ENCODE measurements at places on chromosomes 12 and 14.
A peak's percentile ranks its signal among the peaks of the same experiment; 100 is the strongest.

DNA sequence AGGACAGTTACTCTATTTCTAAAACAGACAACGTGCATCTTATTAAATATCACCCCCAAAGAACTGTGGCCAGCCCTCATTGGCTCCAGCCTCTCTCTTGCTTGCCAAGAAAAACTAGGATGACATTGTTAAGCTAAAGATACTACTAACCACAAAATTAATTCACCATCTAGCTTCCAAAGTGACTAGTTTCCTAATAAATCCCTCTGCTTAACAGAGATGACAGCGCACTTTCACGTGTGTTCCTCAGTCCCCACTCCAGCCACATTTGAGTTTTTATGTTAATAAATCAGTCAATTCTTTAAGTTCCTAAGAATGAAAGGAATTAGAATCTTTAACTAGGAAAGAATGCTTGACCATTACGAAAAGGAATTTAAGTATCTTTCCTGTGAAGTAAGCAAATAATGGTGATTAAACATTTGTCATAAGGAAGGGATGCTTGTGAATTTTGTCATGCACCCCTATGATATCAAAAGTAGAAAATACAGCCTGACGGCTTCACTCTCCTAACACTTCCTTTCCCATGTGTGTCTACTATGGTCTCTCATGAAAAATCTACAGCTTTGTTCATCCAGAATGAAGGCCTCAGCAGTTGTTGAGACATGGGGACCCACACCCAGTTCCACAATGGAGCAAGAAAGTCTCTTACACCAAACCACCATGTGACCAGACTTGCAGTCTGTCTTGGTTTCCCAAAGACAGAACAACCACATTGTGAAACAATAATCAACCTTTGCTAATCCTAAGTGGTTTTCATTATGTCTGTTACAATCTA, 8.1 kb downstream of the CORO1C start:
- DNase-seq, result no peak

GRCh38 chr14:74573421-74574089, 38.5 kb downstream of the LTBP2 start:
- no peak for DNase-seq

DNA sequence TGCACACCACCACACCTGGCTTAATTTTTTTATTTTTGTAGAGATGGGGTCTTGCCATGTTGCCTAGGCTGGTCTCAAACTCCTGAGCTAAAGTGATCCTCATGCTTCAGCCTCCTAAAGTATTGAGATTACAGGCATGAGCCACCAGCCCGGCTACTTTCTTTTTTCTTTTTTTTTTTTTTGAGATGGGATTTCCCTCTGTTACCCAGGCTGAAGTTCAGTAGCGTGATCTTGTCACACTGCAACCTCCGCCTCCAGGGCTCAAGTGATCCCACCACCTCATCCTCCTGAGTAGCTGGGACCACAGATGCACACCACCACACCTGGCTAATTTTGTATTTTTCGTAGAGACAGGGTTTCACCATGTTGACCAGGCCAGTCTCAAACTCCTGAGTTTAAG, 51.1 kb downstream of the LIMA1 start:
- no peak for DNase-seq

- peak; percentile 1 for DNase-seq
Observed at GRCh38 chr14:54267172-54267571, 129.6 kb upstream of the CDKN3 start.

- DNase-seq, result no peak
Observed at GRCh38 chr12:11795913-11796459, 146.5 kb downstream of the ETV6 start.

GRCh38 chr12:121560392-121561008, 20.3 kb downstream of the KDM2B start:
- DNase-seq, result peak; percentile 75

DNA sequence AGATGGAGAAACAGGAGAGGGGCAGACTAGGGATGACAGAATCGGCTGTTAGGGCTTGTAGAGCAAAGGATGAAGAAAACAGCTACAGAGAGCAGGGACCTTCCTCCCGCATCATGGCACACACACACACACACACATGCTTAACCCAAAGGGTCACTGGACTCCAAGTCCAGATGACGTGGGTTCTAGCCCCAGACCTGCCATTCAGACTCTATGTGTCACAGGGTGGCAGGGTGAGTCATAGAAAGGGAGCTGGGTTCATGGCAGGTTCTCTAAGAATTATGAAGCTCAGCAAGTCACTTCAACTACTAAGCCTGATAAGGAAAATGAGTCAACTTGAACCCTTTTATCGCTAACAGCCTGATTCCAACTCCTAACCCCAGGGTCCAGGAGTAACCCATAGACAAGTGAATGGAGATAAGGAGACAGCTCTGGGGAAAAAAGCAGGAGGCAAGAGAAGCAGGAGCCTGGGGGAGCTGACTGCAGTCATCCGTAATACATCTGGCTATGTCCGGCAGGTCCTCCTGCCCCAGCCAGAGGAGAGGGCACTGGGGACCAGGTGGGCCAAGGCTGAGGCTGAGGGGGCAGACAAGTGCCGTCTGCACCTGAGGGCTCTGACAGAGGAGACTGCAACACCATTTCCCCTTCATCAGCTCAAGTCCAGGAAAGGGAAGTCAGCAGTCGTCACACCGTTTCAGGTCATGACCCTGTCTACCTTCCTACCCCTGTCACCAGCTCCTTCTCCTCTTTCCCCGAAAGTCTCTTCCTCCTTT, 3.6 kb upstream of the TNFRSF1A start:
- peak; percentile 71 for DNase-seq

- no peak for DNase-seq
Observed at GRCh38 chr12:22981711-22982110, 356.7 kb downstream of the ETNK1 start.

DNA sequence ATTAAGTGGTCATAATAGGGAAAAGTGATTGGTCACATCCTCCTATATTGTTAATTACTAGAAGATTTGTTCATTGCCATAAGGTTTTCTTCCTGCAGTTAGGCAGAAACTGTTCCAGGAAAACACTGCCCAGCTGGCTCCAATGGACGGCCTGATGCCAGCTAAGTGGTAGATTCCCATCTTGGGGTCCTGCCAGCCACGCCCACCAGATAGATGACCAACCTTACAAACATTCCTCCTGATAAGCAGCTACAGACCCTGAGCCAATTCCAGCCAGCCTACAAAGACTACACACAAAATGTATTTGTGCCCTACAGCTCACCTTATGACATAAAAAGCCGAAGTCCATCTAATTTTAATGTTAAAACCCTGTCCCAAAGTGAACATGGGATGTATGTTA, 685.9 kb upstream of the USP15 start:
- DNase-seq, result no peak

- DNase-seq, result no peak
Observed at GRCh38 chr12:3098436-3098835, 21.3 kb downstream of the TSPAN9 start.

DNA sequence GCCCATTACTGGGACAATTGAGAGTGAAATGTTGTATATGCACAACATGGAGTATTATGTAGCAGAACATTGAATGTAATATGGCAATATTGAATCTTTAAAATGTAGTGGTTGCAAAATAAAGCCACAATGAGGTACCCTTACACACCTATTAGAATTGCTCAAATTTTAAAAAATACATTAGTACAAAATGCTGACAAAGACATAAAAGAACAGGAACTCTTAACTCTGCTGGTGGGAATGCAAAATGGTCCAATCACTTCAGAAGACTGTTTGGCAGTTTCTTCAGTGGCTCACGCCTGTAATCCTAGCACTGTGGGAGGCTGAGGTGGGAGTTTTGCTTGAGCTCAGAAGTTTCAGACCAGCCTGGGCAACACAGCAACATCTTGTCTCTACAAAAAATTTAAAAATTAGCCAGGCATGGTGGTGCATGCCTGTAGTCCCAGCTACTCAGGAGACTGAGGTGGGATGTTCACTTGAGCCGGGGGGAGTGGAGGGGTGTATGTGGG, 6.8 kb upstream of the NAP1L1 start:
- DNase-seq, result no peak

- no peak for DNase-seq
Observed at GRCh38 chr14:98947911-98948595, 323.9 kb downstream of the BCL11B start.

GRCh38 chr12:6280053-6280469, 30.4 kb upstream of the PLEKHG6 start:
- DNase-seq, result no peak

DNA sequence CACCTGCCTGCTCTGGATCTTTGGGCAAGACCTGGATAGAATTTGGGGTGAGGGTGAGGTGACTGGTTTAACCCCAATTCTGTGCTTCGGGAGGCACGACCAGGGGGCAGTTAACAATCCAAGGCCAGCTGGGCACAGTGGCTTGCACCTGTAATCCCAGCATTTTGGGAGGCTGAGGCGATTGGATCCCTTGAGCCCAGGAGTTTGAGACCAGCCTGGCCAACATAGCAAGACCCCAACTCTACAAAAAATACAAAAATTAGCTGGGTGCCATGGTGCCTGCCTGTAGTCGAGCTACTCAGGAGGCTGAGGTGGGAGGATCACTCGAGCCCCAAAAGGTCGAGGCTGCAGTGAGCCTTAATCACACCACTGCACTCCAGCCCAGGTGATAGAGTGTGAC, 38.2 kb downstream of the HRK start:
- DNase-seq, result no peak

DNA sequence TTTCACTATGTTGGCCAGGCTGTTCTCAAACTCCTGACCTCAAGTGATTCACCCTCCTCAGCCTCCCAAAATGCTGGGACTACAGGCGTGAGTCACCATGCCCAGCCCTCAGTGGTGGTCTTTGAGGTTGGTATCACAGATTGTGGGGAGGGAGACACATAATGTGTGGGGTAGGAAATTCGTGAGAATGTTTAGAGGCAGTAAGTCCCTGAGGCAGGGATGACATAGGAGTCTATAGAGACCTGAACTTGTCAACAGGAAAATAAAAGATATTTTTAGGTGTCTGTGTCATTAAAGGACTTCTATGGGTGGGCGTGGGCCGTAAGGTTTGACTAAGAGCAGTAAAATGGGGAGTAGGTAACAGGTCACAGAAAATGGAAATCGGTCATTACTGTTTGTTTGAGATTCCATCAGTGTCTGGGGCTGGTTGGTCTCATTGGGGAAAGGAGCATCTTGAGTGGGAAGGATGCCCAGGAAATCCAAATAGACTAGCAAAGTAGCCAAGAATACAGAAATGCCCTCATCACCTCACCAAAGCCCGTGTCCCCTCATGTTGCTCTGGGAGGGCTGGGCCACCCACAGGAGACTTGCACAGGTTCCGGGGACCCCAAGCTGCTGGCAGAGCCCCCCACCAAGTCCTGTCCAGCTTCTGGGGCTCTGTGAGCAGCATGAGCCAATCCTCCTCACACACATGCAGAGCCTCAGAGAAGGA, 63.6 kb upstream of the BCL2L14 start:
- no peak for DNase-seq

GRCh38 chr14:53019406-53019805, 68.6 kb upstream of the FERMT2 start:
- DNase-seq, result no peak

- DNase-seq, result no peak
Observed at GRCh38 chr12:93042684-93043083, 113.6 kb upstream of the EEA1 start.

- DNase-seq, result no peak
Observed at GRCh38 chr12:11891346-11891745, 179.4 kb upstream of the BCL2L14 start.

DNA sequence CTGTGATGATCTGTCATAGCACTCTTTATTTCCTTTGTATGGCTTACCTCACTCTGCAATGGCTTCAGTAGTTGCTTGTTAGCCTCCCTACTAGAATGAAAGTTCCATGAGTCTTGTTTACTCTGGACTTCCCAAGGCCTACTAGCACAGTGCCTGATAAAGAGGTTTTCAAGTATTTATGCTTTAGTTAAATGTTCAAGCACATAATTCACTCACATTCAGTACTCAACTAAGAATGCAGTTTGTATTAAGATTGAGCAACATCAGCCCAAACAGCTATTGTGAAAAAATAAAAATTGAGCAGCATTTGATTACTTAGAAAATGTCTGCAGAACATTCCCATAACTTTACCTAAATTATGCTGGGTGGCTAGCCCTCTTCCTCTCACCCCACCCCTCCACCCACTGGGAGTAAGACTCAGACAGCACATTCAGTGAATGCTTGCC, 158.9 kb upstream of the AMIGO2 start:
- no peak for DNase-seq

DNA sequence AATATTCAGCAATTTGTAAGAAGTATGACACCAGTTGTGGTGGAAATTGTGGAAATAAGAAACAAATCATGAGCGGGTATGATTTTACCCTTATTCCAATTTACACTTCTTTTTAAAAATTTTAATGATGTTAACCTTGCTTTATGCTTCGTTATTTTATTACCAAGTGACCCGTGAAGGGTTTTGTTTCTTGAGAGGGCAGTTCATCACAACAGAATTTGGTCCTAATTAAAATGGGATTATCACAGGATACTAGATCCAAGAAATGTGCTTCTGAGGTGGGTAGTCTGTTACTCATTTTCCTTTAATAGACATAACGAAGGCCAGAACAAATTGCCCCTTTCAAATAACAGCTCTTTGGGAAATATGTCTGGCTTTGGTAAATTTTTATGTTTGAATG, 25.5 kb upstream of the RASSF8 start:
- no peak for DNase-seq

- no peak for DNase-seq
Observed at GRCh38 chr14:74834692-74835392, 41.1 kb downstream of the PROX2 start.

GRCh38 chr14:34888186-34888585, 13.0 kb upstream of the BAZ1A start:
- no peak for DNase-seq

DNA sequence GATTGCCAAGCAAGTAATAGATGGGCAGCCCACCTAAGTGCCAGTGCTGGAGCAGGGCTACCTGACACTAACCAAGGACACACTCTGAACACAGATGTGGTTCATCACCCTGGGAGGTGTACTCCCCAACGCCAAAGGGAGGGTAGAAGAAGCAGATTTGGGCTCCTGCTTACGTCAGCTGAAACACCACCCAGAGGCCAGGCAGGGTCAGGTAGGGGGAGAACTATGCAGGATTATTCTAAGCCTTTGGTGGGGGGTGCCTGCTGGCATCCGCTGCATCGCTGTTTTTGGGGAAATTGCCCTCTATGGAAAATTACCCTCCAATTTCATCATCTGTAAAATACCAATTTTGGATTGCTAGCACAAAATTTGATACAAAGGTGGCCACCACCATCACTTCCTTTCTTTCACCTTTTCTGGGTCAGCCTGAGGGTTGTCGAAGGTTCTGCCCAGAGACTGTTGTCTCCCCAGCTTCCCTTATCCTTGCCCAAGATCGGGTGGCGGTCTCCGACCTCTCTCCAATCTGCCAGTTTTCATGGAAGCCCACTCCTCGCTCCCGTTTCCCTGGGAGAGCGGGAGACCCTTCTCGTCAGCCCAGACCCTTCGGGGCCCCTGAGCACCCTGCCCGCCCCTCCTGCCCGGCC, 535 bp downstream of the BIN2 start:
- peak; percentile 78 for DNase-seq

GRCh38 chr12:112168561-112168971, 43.2 kb downstream of the TRAFD1 start:
- DNase-seq, result no peak

GRCh38 chr14:76696361-76696760, 64.9 kb upstream of the VASH1 start:
- DNase-seq, result no peak

Data from CD4-positive, alpha-beta T cell treated with Interleukin-1 beta for 1 hour (primary cell).